Kidney epithelial cell (primary cell): ENCODE measurements at places on chromosomes 3 and 15. TPM values are rescaled to one million over a fixed set of nuclear protein-coding genes. Genes with fewer than 3 reads are reported as not detected.

NEK10 gene
- total RNA-seq: 0.67 and 1.4 TPM in 2 replicates

ARHGAP31 gene
- 17.0 and 18.5 TPM in 2 replicates for total RNA-seq

VILL gene
- total RNA-seq: 7.8 and 11.6 TPM in 2 replicates

EHHADH gene
- 5.9 and 9.0 TPM in 2 replicates for total RNA-seq

HMCES gene
- 30.1 and 31.4 TPM in 2 replicates for total RNA-seq

IDH3A gene
- total RNA-seq: 37.4 and 60.4 TPM in 2 replicates

NR2E3 gene
- total RNA-seq: not detected in 2 replicates

GABRR3 gene
- total RNA-seq: not detected in 2 replicates

GOLGA8Q gene
- total RNA-seq: 0.41 and 0.88 TPM in 2 replicates

SKOR1 gene
- total RNA-seq: not detected in 2 replicates

GATA2 gene
- total RNA-seq: 5.6 and 6.0 TPM in 2 replicates

C3orf85 gene
- not detected in 2 replicates for total RNA-seq

ACTRT3 gene
- total RNA-seq: 3.8 and 4.0 TPM in 2 replicates

ZBBX gene
- total RNA-seq: 1.1 and 3.5 TPM in 2 replicates

LRCH3 gene
- 22.8 and 27.5 TPM in 2 replicates for total RNA-seq

GUCA1C gene
- not detected in 2 replicates for total RNA-seq

SNX4 gene
- total RNA-seq: 29.4 and 37.8 TPM in 2 replicates

CHRM5 gene
- total RNA-seq: not detected in 2 replicates

SEMA7A gene
- 289 and 322 TPM in 2 replicates for total RNA-seq

TGM4 gene
- total RNA-seq: not detected in 2 replicates

IQGAP1 gene
- 197 and 205 TPM in 2 replicates for total RNA-seq

CELSR3 gene
- 5.2 and 5.6 TPM in 2 replicates for total RNA-seq
